ENCODE measurements at places on chromosomes 1 and 21.

DNA sequence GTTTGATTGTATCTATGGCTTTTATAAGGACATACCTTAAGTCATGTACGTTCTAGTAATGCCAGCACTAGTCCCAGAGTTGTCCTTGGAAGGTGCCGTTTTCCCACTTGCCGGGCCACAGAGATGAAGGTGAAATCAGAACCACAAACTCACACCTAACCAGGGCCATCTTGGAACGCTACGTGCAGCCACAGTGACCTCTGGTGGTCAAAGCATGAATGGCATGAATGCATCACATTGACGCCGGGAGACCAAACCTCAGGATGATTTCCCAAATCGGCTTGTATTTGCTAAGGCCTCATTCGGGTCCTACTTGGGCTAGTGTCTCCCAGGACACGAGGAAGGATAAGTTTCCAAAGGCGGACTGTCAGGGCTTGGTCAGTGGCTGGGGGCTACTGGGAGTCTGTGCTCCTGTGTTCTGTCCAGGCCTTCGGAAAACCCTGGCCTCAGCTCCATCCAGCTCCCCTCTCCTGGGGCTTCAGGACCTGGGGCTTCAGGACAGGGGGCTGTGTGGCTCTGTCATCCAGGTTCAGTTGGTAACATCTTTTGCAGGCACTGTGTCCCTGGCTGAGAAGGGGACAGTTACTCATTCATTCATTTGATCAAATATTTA lies 260.5 kb downstream of the PRDM2 start:
- peak; percentile 16 for DNase-seq

DNA sequence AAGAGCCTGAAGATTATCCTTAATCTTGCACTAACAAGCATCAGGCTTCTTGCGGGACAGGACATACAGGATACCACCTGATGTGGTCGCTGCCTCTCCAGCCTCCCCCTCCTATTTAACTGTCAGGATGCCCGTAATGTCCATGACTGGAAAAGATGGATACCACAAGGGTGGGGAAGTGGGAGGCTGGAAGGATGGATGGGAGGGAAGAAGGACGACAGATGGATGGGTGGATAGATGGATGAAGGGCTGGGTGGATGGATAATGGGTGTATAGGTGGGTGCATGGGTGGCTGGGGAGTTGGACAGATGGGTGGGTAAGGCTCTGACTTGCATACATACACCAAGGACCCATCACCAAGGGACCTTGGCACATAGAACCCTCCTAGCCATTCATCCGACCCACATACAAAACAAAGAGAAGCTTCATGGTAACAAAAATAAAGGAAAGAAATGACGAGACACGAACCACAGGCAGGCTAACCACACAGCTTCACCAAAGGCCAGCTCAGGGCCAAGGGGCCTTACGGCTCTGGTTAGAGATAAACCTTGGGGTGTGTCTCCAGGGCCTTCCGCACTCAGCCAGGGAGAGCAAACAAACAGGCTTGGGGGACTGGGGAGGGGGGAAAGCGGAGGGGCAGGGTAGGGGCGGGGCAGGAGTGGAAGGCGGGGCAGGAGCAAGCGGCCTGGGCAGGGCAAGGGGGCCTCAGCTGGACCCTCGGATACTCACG lies 50.5 kb downstream of the HSPG2 start:
- no peak for DNase-seq

GRCh38 chr1:157113106-157113505 lies 13.5 kb upstream of the ETV3L start:
- no peak for DNase-seq

DNA sequence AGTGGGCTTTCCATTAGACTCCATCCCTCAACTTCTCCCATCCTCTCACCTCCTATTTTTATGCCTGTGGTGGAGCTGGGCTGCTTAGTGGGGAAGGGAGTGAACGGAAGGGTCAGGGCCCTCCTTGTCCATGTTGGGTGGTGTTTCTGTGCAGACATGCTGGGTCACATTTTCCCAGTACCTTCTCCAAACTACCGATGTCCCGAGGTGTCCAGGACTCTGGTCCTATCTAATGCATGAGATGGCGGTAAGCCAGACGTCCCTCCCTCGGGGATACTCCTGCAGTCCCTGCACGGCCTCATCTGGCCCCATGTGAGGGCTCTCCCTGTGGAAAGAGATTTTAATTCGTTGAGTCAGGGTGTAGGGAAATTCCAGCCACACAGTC lies 61.0 kb downstream of the OBSCN start:
- no peak for DNase-seq

GRCh38 chr1:196584696-196585095 lies 23.5 kb downstream of the KCNT2 start:
- DNase-seq = no peak

- no peak for DNase-seq
These were observed 76.8 kb upstream of the ATF3 start for GRCh38 chr1:212531796-212532195.

GRCh38 chr1:43545695-43546387 lies 15.2 kb downstream of the PTPRF start:
- DNase-seq = no peak

- DNase-seq = peak; percentile 67
These were observed at the start of gene NUAK2 for GRCh38 chr1:205321162-205321958. Gene NUAK2, minus strand, starts transcription at chr1:205321745. Its CDS starts 117 bp downstream, at chr1:205321628.

DNA sequence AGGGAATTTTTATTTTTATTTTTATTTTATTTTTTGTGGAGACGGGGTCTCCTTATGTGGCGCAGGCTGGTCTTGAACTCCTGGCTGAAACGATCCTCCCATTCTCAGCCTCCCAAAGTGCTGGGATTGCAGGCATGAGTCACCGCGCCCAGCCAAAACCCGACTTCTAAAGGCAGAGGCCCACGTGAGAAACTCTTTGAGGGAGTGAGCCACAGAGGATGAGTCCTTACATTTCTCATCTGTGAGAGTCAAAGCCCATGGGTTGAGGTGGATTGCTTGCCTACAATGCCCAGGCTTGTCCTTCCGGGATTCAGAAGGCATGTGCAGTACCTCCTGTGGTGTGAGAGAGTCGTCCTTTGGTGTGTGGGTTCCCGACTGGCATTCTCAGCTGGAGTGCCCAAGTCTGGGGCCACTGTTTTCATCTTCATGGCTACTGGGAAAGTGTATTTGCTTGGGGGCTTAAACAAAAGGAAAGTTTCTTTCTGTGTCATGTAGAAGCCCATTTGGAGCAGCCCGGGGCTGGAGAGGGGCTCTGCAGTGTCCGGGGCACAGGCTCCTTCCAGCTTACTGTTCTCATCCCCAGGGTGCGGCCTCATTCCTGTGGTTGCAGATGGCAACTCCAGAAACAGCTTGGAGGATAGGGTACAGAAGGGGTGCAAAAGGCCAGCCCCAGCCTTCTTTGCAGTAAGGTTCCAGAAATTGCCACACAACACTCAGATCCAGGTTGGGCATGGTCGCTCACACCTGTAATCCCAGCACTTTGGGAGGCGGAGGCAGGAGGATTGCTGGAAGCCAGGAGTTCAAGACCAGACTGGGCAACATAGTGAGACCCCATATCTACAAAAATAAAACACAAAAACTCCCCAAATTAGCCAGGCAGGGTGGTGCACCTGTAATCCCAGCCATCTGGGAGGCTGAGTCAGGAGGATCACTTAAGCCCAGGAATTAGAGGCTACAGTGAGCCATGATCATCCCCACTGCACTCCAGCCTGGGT lies 29.4 kb upstream of the CSF3R start:
- DNase-seq = no peak

DNA sequence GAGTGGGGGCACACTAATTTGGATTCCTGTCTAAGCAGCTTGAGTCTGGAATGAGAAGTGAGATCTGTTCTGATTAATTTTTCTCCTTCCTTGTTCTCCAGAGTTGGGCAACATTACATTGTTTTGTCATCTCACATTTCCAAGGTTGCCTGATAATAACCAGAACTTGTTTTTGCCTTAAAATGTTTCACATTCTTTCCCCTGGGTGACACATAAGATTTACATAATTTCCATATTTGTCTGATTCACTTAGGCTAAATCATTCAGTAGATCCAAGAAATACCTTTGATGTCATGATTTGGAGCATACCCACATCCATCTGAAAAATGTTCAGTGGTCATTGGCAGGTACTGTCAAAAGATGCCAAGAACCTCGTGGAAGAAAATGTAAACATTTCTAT lies 60.3 kb downstream of the XCL2 start:
- DNase-seq = no peak
